Stimulated activated CD4-positive, alpha-beta T cell treated with anti-CD3 and anti-CD28 coated beads, Interleukin-2, amount 100 ng/mL, for 4 hours (primary cell): ENCODE measurements at places on chromosomes 7 and 10.

DNA sequence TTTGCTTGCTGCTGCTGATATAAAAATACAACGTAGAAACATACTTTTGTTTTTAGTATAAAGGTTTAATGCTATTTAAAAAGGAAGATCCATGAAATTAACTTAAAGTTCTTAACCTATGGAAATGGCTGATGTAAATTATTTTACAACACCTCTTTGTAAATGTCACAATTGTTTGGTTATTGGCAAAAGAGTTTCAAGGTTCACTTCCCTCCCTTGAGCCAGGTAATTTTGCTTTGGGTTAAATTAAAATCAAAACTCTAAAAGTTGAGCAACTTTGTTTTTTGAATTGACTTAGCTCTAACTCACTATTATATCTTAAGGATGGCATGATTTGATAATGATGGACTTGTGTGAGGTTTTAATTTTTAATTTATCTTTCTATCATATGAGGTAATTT is 39.2 kb upstream of the CYP2C18 start:
- DNase-seq, result no peak

DNA sequence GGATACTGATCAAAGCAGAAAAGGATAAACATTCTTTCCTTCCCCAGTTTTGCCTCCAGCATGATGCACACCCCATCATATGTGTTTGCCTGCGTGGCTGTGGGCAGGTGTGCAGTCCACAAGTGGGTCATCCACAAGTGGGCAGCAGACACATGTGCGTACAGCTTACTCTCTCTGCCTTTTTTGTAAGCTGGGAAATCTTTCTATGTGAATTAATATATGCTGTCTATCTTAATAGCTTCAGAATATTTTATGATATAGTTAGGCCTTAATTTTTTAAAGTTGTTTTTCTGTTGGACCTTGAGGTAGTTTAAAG is 80.1 kb downstream of the INPP5A start:
- no peak for DNase-seq

DNA sequence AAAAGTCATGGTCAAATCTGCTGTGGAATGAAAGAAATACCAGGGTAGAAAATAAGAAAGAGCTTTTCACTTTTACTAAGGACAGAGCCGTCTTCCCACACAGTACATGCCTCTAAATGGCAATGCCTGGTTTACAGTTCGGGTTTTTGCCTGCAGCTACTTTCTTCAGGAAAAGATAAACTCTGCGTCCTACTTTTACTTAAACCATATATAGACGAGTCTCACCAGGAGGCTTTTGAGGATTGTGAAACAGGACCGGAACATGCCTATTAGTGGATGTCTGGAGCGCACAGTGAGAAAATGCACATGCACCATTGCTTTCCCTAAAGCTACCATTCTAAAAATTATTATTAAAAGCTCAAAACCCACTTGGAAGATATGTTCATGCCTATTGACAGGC is 70.5 kb downstream of the KLF6 start:
- no peak for DNase-seq

DNA sequence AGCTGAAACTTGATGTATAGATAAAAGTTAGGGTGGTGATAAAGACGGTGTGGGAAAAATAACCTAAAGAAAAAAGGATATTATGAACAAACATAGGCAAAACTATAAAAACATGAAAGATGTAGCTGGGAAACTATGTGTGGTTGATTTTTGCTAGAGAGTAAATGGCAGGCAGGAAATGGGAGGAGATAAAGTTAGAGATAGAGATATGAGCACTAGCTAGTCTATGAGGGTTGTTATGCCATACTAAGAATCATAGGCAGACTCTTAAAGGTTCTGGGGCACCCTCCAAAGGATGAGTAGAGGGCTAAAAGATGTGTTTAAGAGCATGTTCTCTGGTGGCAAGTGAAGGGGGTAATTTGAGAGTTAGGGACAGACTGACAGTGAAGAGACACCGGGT is 1109.2 kb downstream of the GATA3 start:
- DNase-seq, result no peak

- DNase-seq, result no peak
Measured at GRCh38 chr10:49752584-49752983, 9.5 kb downstream of the OGDHL start.

GRCh38 chr7:29793507-29793906 is 12.8 kb upstream of the WIPF3 start:
- DNase-seq, result no peak

DNA sequence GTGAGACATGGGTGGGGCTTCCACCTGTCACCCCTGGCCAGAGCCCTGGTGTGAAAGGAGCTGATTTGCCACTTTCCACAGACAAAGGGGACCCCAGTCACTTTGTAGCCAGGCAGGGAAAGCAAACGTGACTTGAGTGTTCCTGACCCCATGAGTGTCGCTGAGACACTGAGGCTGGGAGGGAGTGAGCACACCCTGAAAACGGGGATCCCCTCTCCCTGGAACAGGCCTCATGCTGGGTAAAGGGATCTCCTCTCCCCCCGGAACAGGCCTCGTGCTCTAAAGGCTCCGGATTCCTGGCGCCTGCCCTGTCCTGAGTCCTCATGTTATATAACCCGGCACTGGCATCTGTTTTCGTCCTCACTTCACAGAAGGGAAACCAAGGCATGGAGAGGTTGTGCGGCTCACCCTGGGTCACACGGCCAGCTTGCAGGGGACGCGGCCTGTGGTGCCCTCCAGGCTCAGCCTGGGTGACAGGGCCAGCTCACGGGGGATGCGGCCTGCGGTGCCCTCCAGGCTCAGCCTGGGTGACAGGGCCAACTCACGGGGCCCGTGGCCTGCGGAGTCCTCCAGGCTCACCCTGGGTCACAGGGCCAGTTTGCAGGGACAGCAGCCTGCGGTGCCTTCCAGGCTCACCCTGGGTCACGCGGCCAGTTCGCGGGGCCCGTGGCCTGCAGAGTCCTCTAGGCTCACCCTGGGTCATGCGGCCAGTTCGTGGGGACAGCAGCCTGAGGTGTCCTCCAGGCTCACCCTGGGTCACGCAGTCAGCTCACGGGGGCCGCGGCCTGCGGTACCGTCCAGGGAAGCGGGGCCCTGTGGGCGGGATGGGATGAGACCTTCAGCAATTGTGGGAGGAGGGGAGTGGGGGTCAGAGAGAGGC is 104.7 kb downstream of the PDGFA start:
- no peak for DNase-seq

- DNase-seq, result no peak
Measured at GRCh38 chr10:14381475-14381874, 50.8 kb upstream of the FRMD4A start.

DNA sequence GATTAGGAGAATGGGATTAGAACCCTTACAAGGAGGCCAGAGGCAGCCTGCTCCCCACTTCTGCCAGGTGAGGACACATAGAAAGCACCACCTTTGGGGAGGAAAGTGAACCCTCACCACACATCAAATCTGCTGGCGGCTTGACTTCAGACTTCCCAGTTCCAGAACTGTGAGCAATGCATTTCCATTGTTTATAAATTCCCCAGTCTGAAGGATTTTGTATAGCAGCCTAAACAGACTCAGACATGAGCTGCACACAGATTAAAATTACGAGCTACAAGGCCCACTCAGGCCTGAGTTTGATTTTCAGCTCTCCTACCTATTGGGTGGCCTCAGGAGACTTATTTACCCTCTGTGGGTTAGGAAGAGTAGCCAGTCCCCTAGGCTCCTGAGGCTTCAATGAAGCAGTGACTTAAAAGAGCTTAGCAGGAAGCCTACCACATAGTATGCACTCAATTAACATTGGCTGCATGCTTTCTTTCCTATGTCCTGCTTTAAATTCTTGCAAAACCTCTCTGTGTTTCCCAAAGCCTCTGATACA is 350.7 kb upstream of the ZMIZ1 start:
- no peak for DNase-seq

- DNase-seq, result no peak
Measured at GRCh38 chr10:103720328-103720963, 134.9 kb downstream of the SH3PXD2A start.
